ENCODE measurements at places on chromosomes 16 and 17. TPM values are rescaled to one million over a fixed set of nuclear protein-coding genes. Genes with fewer than 3 reads are reported as not detected.

Gene HLF
- total RNA-seq: 0.25 TPM

Gene COPS3
- 109 TPM for total RNA-seq

Gene RPGRIP1L
- 8.8 TPM for total RNA-seq

Gene RAMP2
- total RNA-seq: 14.4 TPM

Gene SMPD3
- 0.05 TPM for total RNA-seq

Measured in mammary microvascular endothelial cell (primary cell).